Testis (tissue), 5 donors: ENCODE measurements at places on chromosomes 6 and 20. TPM values are rescaled to one million over a fixed set of nuclear protein-coding genes. Genes with fewer than 3 reads are reported as not detected.

GRCh38 chr6:80183019-80183795 is 76.7 kb downstream of the BCKDHB start:
- H3K36me3 ChIP-seq = no peaks in the 10 kb centered on the region
- H3K27me3 ChIP-seq = no peaks in the 10 kb centered on the region
- no peak overlapping the region for H3K4me3 ChIP-seq

- H3K36me3 ChIP-seq = no peaks in the 10 kb centered on the region
- H3K27ac ChIP-seq = no peak overlapping the region
- no peaks in the 10 kb centered on the region for H3K4me1 ChIP-seq
- no peak overlapping the region for H3K4me3 ChIP-seq
- no peak for DNase-seq
Observed at GRCh38 chr20:53683506-53683905, 89.9 kb upstream of the ZNF217 start.

DNA sequence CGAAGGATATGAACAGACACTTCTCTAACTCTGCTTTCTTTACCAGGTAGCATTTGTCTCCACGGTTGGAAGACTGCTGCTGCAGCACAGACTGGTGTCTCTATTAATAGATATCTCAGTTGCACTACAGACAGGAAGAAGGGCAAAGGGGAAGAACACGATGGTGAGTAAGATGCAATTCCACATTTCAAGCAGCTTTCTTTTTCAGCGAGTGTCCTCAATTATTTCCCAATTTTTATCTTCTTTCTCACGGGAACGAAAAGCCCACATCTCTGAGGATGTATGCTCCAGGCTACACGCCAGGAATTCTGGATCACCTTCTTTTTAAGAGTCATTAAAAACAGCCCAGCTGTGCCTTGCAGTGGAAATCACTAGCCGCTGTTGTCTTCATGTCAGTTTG is 311.6 kb upstream of the ECI2 start:
- no peak for DNase-seq
- no peak overlapping the region for H3K27ac ChIP-seq
- H3K4me3 ChIP-seq = no peak overlapping the region
- no peaks in the 10 kb centered on the region for H3K27me3 ChIP-seq
- H3K4me1 ChIP-seq = no peaks in the 10 kb centered on the region

The TP53TG5 gene
- 12.3 TPM for total RNA-seq

The MYBL2 gene
- 32.9 TPM for total RNA-seq
